ENCODE measurements at places on chromosomes 1 and 21.

- no peak for DNase-seq
These were observed 42.2 kb downstream of the ATP1B1 start for GRCh38 chr1:169148472-169149252.

GRCh38 chr1:55741516-55741915 lies 526.4 kb upstream of the USP24 start:
- DNase-seq = no peak

DNA sequence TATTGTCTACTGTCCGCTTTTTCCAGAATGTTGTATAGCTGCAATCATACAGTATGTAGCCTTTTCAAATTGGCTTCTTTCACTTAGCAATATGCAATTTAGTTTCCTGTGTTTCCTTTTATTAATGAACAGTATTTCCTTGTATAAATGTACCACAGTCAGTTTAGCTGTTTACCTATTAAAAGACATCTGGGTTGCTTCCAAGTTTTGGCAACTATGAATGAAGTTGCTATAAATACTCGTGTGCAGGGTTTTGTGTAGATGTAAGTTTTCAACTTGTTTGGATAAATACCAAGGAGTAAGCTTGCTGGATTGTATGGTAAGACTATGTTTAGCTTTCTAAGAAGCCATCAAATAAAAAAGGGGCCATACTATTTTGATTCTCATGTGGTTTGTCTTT lies 24.4 kb upstream of the KCNJ6 start:
- no peak for DNase-seq

DNA sequence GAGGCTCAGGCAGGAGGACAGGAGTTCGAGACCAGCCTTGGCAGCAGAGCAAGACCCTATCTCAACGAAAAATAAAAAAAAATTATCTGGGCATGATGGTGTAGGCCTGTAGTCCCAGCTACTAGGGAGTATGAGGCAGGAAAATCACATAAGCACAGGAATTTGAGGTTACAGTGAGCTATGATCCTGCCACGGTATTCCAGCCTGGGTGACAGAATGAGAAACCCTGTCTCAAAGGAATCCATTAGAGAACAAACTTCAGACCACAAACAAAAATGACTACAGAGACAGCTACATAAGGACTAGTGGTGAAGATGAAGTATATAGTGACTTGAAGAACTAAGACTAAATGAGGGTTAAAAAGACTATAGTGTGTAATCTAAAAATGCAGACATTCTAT lies 233.1 kb downstream of the RERE start:
- no peak for DNase-seq

- DNase-seq = no peak
These were observed 3.5 kb upstream of the PLXNA2 start for GRCh38 chr1:208247696-208248095.

DNA sequence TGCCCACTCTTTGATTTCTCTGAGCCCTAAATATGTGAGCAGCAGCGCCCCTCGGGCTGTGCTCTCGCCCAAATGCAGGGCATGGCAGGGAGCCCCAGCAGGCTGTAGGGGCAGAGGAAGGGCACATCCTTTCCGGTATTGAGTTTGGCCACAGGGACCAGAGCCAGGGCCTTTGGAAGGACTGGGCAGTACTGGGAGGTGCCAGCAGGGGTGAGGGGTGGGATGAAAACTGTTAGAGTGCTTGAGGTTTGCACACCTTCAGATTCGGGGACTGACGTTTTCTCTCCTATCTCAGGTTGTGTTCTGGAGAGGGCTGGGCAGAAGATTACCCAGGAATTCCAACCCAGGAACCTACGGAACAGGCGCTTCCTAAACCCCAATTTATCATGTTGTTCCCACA lies 2.2 kb upstream of the ATP1A2 start:
- no peak for DNase-seq

- DNase-seq = no peak
These were observed 24.0 kb upstream of the CACYBP start for GRCh38 chr1:174975764-174976163.

DNA sequence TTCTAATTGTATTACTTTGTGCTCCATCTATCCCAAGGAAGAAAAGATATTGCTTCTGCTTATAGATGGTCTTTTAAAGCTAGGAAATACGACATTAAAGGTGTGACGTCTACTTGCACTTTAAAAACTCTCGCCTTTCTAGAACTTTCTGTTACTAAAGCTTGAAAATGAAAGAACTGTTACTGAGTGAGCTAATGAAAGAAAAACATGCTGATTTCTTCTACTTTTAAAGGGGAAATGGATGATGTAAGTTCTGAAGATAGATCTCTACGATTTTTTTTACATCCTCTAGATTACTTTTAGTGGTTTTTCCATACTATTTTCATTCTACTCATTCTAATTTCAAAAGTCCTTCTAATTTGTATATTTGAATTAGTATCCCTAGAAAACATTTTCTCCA lies 387.5 kb downstream of the USP25 start:
- DNase-seq = no peak

DNA sequence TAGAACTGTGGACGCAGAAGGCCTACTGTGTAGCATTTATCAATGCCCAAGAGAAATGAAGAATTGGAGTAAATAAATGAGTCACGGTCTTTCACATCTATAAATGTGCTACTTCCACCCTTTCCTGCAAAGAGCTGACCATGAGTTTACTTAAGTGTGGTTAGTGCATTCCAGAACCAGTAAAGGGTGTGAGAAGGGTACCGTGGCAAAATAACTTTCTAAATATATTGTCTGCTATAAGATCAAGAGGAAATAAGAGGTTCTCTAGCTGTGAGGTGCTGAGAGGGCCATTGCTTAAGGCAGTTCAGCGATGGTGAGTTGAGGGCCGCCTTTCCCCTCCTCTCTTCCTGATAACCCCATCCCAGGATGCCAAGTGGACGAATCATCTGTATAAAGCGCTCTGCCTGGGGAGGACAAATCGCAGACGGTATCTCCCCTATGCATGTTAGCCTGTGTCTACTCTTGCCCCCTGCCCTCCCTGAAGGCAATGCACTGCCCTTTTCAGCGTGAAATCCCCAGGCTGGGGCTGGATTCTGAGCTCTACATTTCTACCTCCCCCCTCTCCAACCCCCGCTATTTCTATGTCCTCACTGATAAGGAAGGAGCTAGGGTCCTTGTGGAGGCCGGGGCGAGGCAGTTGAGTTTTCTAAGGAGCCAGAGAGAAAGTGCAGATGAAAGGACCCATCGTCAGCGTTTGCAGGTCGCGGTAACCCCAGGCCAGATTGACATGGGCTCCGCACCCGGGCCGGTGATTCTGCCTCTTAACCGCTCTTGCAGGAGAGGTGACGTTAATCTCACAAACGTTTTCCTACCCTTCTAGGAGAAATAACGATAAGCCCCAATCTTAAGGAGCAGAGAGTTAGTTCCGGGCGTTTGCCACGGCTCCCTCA lies 1.5 kb upstream of the NCAM2 start:
- no peak for DNase-seq

GRCh38 chr1:41366455-41367287 lies 5.4 kb downstream of the FOXO6 start:
- no peak for DNase-seq

- no peak for DNase-seq
These were observed 319.9 kb upstream of the ADAMTS5 start for GRCh38 chr21:27286760-27287159.

DNA sequence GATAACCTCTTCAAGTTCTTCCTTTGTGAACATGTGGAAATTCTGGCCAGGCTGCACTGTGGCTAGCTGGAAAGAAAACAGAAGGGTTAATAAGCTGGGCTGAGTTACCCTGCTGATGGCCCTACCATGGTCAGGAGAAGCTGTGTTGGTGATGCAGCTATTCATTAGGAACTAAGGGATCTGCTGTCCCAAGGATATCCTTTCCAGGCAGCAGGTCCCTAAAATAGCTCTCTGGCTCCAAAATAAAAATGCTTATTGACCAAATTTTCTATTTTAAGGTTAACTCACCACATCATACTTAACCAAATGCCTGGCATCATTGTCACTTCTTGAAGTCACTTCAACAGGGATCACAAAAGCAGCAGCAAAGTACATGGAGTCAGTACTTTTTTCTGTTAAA lies 4.3 kb upstream of the SORT1 start:
- DNase-seq = no peak

- DNase-seq = peak; percentile 33
These were observed 65.6 kb upstream of the DAB1 start for GRCh38 chr1:57489358-57490036.

DNA sequence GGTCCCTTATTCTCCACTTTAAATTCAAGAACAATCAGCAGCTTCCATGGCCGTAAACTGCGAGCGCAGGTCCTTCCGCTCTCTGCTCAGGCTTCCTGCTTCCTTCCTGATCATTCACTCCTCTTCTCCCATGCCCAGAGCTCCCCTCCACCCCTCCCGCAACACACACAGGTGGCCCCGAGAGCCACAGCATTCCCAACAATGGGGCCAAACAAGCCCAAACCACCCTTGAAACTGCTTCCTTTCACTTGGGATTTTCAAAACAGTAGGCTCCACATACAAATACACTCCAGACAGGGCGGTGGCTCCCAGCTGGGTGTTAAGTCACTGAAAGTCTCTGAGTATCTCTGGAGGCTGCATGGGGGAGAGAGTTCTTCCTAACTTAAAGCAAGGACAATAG lies 11.4 kb downstream of the FAM89A start:
- no peak for DNase-seq

DNA sequence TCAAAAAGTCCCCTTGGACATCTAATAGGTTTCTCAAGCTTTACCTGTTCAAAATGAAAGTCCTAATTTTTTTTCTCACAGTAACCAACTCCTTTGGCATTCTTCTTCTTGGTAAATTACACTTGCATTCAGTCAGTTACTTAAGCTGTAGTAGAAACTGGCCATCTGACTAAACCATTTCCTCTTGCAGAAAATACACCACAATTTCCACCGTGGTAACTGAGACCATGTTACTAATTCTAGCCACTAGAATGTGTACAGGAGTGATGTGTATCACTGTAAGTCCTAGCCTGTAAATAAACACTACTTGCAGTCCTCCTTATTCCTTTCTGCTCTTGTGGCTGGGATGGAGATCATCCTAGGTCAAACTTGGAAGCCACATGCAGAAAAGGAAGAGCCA lies 965.4 kb upstream of the TMPRSS15 start:
- no peak for DNase-seq

DNA sequence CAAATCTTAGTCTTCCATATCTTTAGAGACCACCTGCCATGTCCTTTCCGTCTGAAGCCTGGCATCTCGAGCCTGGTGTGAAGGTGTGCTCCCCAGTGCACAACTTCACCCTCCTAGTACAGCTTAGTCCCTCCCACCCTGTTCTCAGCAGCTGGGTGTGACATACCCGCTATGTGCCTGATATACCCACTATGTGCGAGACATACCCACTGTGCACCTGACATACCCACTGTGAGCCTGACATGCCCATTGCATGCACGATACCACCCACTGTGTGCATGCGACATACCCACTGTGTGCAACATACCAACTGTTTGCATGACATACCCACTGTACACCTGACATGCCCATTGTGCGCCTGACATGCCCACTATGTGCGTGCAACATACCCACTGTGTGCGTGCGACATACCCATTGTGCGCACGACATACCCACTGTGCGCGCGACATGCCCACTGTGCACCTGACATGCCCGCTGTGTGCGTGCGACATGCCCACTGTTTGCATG lies 3.0 kb upstream of the RRP1 start:
- no peak for DNase-seq

DNA sequence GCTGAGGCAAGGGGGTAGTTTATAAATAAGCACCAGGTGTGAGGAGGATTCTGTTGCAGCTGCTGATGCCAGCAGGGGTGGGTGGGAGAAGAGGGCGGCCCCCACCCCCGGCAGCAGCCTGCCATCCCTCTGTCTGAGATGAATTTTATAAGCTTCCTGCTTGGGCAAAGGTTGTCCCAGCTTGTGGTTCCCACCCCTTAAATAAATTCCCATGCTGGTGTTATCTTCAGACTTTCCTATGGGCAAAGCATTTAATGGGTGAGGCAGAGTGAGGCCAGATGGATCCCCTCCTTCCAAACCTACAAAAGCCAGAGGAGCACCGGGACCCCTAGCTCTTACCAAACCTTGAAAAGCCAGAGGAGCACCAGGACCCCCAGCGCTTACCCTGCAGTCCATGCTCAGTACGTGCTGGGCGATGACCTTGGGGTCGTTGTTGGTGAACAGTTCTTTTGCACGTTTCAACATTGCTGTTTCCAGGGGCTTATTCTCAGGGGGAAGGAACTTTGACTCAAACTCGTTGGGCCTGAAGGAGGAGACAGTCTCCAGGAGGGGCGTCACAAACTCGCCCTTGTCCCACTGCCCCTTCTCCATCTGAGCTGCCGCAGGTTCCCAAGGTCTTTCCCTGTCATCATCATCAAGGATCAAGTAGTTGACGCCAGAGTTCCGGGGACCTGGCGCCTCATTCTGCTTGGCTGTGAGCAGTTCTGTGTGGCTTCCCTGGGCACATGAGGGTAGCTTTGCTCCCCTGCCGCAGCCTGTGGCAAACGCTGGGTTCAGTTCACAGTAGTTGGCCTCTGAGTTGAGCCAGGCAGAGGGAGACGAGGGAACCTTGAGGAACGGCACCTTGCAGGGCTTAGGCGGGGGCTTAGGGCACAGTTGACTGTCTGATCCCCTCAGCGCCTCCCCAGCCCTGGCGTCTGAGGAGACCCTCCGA lies 99.5 kb downstream of the BCAR3 start:
- no peak for DNase-seq

DNA sequence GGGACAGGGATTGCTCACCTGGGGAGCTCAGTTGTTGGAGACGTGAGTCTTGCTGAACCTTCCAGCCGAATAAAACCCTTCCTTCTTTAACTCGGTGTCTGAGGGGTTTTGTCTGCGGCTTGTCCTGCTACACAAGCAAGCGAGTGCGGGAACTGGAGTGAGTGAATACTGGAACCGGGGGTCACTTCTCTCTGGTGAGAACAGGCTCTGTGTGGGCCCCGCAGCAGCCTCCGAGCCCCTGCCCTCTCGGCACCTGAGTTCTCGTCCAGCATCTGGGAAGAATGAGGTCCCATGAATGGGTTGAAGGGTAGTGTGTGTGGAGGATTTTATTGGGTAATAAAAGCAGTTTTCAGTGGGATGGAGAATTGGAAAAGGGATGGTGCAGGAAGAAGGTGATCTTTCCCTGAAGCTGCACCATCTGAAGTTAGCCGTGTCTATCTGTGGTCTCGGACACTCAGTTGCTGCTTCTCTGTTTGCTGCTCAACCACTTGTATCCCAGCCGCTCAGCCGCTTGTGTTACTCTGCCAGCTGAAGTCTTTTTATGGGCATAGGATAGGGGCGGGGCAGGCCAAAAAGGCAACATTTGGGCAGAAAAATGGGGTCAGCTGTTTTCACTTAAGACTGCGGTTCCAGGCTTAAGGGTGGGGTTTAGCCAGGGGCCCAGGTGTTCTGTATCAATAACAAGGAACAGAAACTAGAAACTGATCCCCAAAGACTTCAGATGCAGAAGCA lies 450.6 kb upstream of the CAMK1G start:
- no peak for DNase-seq
